ENCODE measurements at places on chromosomes 6 and 20.
A peak's percentile ranks its signal among the peaks of the same experiment; 100 is the strongest.

DNA sequence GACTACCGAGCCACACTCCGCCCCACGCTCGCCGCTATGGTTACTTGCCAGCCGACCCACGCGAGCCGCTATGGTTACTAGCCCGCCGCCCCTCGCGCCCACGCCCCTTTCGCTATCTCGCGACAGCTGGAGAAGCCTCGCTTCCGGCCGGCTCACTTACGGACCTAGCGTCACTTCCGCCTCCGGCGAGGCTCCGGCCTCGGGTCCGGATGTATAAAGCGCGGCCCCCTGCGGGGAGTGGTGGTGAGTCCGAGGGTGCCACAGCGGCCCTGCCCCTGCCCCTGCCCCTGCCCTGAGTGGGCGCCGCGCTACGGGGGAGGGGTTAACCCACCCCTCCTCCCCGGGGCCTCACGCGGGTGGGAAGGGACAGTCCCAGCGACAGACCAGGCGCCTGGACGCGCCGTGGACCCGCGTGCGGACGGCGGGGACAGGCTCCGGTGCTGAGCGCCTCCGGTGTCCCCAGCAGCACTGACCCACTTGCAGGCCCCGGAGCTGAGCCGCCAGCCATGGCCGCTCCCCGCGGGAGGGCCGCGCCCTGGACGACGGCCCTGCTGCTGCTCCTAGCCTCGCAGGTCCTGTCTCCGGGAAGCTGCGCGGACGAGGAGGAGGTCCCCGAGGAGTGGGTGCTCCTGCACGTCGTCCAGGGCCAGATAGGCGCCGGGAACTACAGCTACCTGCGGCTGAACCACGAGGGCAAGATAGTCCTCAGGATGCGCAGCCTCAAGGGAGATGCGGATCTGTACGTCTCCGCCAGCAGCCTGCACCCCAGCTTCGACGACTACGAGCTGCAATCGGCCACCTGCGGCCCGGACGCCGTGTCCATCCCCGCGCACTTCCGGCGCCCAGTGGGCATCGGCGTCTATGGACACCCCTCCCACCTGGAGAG is at the start of the genes C6orf120 and WDR27:
C6orf120 (plus strand) TSS at position 173 of the 886 bp plus-strand sequence; CDS start at position 507, 334 bp downstream.
WDR27 (minus strand) TSS at position 76 of the 886 bp plus-strand sequence. CDS start 13,024 bp downstream, outside the sequence.
- peak; percentile 94 for DNase-seq

DNA sequence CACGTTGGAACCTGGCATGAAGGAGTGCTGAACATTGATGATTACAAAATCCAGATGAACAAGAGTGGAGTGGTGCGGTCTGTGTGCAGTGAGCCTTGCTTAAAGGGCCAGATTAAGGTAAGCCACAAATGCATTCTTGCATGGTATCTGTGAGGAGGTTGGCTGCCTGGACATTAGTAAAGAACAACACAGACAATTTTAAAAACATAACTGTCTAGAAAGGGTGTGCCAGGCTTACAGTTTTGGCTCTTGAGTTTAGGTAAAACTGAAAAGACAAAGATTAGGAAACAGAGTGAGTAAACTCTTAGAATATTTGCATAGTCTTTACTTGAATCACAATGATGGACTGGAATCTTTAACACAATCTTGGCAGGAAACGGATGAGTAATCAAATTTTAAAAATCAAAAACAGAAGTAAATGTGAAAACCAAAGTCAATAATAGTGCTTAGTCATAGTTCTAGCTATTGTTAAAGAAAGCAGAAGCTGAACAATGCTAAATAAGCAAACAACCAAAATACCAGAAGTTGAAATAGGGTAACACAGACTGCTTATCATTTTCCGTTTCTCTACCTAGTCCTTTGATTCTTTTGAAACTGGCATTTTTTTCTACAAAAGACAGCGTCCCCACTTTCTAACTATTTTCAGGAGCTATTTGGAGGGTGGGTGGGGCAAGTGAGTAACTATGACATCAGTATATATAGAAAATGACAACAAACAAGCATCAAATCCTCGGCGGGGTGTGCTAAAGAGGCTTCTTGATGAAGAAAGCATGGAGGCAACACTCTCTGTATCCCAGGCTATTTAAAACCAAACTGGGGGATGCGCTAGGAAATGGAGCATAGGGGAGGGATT is 185.8 kb upstream of the RAB32 start:
- DNase-seq, result peak; percentile 96

- DNase-seq, result no peak
Measured at GRCh38 chr6:170487707-170488329, 65.3 kb downstream of the PSMB1 start.

DNA sequence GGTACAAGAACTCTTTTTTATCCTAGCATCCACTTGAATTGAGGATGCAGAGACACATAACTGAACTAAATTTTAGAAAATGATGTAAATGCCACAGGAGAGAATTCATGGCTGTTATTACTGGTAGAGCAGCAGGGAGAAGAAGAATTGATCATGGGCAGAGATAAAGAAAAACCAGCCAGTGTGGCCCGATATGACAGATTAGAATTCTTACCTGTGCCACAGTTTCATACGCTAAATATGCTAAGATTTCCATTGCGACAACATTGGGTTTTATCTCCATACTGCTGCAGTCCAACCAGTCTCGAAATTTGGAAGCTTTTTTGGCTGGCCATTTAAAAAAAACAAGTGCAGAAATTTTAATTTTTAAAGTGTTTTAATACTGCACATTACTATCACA is 373.8 kb upstream of the RUNX2 start:
- no peak for DNase-seq

DNA sequence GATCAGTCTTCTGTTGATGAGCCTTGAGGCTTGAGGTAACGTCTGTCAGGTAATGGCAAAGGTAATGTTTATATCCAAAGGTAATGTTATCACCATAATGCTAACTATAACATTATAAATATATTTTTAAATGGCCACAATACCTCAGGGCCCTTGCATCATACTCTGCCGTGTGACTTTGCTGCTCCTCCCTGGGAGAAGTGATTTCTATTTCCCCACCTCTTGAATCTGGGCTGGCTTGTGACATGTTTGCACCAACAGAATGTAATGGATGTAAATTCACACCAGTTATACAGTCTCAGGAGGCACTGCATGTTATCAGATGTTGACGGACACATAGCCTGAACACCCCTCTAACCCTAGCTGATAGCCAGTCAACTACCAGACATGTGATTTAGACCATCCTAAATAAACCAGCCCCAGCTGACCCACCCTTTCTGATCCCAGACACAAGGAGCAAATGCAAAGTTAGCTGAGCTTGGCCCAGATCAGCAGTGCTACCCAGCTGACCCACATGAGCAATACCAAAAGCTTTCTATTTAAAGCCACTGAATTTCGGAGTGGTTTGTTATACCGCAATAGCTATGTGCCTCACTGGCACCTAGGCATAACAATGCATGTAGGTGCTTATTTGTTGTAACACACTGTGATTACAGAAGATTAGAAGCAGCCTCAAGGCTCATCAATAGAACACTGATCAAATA is 93.8 kb upstream of the SIRPA start:
- DNase-seq, result no peak

GRCh38 chr6:160378882-160379281 is 30.7 kb downstream of the SLC22A3 start:
- peak; percentile 57 for DNase-seq

GRCh38 chr6:119350202-119350951 is 816 bp upstream of the MAN1A1 start:
- DNase-seq, result peak; percentile 85

DNA sequence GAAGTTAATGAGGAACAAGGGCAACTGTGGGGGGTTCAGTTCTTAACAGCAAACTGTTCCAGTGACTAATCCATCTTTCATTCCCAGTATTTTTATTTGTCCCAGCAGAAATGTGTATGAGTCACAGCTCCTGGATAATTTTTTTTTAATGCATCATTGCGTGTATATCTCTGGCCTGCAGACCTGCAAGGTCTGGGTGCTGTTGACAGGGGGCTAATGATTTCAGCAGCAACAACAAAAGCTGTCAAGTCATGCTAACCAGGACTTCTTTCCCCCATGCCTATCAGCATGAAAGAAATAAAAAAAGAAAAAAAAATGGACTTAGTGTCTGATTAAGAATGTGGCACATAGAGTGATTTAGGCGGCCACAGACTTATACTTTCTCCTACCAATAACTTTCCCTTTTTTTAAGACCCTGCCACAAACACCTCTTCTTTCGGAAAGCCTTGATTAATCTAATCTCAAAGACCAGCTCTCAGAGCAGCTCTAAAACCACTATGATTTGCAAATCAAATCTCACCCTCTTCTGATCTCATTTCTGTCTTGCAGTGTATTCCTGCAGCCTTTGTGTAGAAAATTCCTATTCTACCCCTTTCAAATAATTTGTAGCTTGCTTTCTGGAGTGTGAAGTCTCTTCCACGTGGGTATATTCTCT is 14.2 kb upstream of the PREX1 start:
- DNase-seq, result peak; percentile 83

GRCh38 chr20:48827855-48828733 is at the start of gene PREX1:
Gene PREX1, minus strand, starts transcription at chr20:48827999. Its CDS starts 139 bp downstream, at chr20:48827860.
- DNase-seq, result peak; percentile 69

GRCh38 chr20:41654884-41655283 is 36.7 kb upstream of the CHD6 start:
- peak; percentile 23 for DNase-seq

GRCh38 chr6:49906526-49906925 is 40.2 kb upstream of the CRISP1 start:
- no peak for DNase-seq

DNA sequence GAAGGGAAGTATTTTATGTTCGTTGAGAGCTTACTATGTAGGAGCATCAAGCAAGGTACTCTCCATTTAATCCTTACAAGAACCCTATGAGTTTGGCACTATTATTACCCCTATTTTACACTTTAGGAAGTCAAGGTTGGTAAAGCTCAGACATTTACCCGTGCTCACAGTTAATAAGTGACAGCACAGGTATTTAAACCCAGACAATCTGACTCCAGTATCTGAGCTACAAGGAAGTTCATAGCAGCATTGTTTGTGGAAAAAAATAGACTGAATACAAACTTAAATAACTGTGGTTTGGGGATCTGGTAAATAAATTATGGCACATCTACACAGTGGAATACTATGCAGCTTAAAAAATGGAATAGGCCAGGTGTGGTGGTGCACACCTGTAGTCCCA is 21.2 kb upstream of the GMNN start:
- DNase-seq, result no peak

DNA sequence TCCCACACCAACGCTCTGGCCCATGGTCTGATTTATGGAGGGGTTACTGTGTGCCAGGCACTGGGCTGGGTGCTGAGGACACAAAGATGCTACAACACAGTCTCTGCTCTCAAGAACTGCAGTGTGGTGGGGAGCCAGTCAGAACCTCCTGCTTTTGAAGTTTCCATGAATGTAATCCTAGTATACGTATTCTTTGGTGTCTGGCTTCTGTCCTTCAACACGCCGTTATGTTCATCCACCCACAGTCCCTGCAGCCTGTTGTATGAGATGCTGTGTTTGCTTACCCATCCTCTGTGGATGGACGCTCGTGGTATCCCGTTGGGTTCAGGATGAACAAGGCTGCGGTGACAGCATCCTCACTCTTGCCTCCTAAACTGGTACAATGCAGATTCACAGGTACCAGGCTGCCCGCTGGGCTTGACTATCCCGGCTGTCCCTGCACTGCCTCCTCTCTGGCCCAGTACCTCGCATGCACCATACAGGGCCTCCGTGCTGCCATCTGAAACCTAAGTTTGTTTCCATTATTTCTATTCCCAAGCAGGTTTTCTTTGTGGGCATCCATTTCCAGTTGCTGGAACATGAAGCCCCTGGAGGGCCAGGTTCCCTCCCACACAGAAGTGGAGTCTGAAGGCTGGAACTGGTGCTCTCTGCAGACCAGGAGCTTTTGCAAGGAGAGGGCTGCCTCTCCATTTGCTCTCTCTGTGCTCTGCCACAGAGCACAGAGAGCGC is 364.5 kb downstream of the ZFAND3 start:
- no peak for DNase-seq

DNA sequence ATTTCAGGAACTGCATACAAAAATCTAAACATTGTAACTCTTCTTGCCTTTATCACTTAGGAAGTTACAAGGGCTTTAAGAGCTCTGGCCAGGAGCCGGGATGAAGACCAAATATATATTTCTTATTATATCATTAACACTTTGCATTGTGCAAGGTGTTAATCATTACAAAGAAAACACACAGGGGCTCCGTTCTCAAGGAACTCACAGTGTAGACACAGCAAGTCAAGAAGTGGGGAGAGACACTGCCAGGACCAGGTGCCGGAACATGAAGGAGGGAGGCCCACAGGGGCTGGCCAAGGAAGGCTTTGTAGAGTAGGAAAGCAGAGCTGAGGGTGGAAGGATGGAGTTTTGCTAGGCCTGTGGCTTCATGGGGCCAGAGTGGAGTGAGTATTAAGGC is 17.4 kb downstream of the ITPR3 start:
- DNase-seq, result no peak

GRCh38 chr20:46302106-46302505 is 6.2 kb downstream of the CDH22 start:
- DNase-seq, result no peak

DNA sequence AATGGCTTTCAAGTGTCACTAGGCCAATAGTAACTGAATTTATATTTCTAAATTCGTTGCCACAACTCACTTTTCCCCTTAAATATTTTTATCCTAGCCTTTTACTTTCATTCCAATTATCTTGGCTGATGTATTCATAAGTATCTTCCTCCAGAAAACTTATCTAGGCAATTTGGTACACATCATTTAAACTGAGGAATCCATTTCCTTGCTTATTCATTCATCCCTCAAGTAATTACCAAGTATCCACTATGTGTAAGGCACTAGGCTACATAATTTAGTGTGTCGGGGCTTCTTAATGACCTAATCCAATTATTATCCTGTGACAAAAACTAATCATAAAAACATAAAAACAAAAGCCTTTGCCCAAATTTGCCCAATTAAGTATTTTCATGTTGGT is 258.3 kb upstream of the TCF21 start:
- DNase-seq, result no peak

DNA sequence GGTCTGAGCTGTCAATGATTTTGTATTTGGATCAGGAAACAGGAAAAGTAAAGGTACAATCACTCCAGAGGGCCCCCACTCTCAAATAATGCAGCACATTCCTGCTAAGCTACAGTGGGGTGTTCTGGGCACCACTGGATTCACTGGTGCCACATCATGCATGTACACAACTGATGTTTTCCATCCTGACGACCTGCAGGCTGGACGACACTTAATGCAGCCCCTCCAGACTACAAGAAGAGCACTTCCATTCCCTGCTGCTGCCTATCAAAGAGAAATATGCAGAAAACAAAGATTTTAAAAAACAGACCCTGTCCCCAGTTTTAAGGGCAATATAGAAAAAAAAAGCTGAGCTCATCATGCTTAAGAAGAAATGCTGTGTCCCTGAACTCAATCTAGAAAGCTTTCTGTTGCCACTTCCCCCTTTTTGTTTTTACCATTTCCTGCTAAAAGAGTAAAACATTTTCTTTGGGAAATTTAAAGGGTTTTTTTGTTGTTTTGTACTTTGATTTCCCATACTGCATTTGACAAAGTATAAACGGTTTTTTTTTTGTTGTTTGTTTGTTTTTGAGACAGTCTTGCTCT is 35.5 kb downstream of the ABHD12 start:
- DNase-seq, result no peak

DNA sequence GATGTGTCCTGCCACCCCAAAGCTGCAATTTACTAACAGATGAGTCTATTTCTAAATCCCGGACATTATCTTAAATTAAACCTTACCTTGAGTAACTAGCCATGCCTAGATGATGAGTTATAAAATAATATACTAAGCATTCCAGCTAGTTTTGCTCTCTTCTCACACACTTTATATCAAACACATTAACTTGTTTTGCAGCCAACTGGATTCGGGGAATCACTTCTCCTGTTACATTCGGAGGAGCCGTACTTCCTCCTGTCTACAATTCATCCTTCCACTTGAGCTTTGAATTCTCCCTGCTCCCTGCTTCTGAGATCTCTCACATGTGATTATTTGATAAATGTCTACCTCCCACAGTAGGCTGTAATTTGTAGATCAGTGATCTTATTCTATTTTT is 420.1 kb downstream of the GJA1 start:
- no peak for DNase-seq

- peak; percentile 34 for DNase-seq
Measured at GRCh38 chr6:140586426-140587061, 1212.1 kb upstream of the CITED2 start.
